Mesenteric fat pad (tissue), 1 donor: ENCODE measurements at places on chromosomes 5 and 9.

GRCh38 chr9:98107926-98108325 is 11.1 kb downstream of the TRIM14 start:
- no peak for DNase-seq

DNA sequence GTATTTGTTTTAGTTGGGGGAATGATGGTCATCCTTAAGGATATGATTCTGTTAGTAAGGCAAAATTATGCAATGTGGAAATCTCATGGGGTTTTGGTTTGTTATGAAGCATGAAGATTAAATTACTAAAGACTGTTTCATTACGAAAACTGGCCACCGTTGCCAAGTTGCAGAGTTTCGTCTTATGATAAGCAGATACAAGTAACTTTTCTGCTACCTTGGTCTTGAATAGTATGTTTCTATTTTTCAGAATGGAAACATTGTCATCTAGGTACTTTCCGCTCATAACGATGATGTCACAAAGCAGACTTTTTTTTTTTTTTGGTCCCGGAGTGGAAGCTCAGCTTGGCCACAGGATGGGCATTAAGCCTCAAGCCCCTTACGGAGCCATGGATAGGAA is 4.2 kb downstream of the CCNI2 start:
- no peak for DNase-seq

- DNase-seq, result no peak
Observed at GRCh38 chr5:80714570-80715298, 60.0 kb upstream of the DHFR start.

GRCh38 chr9:19372567-19372966 is 7.5 kb downstream of the RPS6 start:
- DNase-seq, result no peak

DNA sequence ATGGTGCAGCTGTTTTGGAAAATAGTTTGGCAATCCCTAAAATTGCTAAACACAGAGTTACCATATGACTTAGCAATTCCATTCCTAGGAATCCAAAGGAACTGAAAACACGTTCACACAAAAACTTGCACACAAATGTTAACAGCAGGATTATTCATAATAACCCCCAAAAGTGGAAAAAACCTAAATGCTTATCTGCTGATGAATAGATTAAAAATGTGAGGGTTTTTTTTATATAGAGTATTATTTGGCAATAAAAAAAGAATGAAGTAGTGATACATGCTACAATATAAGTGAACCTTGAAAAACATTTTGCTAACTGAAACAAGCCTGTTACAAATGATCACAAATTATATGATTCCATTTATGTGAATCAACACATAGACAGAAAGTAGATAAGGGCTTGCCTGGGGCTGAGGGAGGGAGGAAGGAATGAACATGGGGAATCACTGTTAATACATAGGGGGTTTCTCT is 45.1 kb upstream of the TRIO start:
- DNase-seq, result no peak
